ENCODE measurements at places on chromosomes 1 and 21.
A peak's percentile ranks its signal among the peaks of the same experiment; 100 is the strongest.

DNA sequence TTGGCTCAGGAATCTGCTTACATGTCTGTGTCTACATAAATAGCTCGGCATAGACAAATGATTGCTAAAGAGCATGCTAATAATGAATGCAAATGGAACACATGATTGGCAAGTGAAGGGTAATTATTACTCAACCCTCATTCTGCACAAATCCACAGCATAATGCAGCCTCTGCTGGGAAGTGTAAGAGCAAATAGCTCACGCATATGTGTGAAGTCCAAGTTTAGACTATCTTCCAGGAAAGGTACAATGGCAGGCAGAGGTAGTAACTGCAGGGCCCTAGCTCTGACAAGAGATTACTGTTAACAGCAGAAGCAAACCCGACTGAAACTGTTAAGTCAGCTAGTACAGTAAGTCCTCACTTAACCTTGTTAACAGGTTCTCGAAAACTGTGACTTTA, 7.0 kb upstream of the IL6R start:
- DNase-seq: peak; percentile 81

GRCh38 chr1:184930232-184930631, 44.1 kb downstream of the NIBAN1 start:
- DNase-seq: no peak

GRCh38 chr1:59125154-59125553, 171.7 kb upstream of the FGGY start:
- DNase-seq: no peak

- no peak for DNase-seq
These were observed 19.1 kb downstream of the GALNT2 start for GRCh38 chr1:230086151-230086550.

DNA sequence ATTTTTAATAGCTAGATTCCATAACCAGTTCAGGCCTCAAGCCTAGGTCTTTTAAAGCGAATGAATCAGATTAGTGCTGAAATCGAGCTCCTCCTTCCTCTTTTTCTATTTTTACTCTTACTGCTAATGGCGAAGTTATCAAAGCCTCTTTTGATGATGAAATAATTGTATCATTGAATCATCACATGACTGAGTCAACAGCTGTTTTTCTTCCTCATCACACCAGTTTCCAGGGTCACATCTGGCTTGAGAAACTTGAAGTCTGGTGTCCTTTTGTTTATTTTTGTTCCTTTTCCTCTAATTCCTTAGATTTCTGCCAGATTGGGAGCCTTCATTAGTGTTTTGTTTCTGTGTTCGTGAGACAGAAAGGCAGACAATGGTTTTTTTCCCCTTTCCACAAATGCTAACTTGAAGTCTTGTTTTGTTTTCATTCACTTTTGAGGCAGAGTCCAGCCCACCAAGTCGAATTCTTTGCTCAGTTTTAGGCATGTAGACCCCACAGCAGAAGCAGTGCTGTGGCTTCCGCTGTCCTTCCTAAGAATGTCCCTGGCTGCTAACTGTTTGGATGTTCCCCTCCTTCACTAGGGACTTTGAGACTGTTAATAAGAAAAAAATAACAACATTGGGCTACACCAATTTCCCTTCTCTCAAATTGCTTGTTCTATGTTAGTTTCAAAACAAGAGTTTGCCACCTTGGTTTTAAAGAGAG, 51.9 kb upstream of the FMOD start:
- DNase-seq: no peak

GRCh38 chr21:25733859-25734653, 648 bp downstream of the ATP5PF start:
- peak; percentile 41 for DNase-seq

DNA sequence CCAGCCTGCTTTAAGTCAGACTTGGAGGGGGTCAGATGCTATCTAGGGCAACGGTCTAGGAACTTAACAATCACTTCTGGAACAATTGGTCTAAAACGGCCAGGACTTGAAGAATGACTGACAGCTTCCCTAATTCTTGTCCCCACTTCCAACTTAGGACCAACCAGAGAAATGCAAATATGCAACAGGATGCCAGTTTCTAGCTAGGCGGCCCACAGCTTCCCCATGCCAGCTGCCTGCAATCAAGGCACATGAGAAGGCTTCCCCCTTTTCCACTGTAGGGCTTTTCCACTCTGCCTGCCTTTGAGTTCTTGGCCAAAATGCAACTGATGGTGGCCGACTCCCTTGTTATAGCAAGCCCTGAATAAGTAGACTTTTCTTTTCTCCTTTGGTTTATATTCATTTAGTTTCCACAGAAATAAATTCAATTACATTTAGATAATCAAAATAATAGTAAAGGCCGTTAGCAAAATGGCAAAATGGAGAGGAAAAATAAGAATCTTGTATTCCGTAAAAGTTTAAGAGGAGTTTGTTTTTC, 80.9 kb downstream of the BACH1 start:
- DNase-seq: no peak

DNA sequence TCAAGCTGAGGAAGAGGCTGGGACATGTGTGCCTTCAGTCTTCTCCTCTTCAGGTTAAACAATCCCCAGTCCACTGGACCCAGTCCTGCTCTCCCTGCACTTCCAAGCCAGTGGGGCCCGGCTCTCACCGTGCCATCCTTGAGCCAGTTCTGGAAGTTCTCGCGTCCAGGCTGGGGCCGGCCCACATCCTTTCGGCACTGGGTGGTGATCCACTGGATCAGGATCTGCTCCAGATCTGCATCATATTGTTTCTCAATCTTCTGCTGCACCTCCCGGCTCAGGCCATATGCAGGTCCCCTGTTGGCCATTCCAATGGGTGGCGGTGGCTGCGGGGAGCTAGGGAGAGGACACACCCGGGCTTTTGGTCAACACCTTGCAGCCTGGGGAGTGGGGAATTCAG, 5.1 kb downstream of the TAGLN2 start:
- no peak for DNase-seq

DNA sequence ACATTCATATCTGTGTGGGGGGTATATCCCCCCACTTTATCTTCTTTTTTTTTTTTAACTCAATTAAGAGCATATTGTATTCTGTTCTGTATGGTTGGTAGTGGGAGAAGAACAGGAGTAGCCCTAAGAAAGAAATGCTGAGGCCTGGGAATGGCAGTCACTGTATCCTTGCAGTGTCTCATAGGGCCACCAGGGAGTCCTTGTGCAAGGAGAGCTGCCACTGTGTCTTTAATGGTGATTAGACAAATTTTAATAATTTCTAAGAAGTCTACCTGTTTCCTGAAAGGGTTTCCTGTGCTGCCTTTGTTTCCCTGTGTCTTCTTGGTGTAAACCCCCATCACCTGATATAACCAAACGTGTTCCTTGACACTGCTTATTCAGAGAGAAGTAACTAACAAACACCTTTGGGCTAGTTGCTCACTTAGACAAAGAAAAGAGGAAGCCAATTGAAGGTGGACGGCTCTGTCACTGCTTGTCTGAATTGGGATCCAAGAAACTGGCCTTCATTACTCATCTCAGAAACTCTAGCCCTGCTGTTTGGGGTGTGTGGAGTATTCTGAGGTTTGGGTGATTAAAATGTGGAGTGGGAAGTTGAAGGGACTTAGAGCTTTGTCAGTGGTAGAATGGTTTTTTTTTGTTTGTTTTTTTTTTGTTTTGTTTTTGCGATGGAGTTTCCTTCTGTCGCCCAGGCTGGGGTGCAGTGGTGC, 15.2 kb downstream of the GIPC2 start:
- no peak for DNase-seq

DNA sequence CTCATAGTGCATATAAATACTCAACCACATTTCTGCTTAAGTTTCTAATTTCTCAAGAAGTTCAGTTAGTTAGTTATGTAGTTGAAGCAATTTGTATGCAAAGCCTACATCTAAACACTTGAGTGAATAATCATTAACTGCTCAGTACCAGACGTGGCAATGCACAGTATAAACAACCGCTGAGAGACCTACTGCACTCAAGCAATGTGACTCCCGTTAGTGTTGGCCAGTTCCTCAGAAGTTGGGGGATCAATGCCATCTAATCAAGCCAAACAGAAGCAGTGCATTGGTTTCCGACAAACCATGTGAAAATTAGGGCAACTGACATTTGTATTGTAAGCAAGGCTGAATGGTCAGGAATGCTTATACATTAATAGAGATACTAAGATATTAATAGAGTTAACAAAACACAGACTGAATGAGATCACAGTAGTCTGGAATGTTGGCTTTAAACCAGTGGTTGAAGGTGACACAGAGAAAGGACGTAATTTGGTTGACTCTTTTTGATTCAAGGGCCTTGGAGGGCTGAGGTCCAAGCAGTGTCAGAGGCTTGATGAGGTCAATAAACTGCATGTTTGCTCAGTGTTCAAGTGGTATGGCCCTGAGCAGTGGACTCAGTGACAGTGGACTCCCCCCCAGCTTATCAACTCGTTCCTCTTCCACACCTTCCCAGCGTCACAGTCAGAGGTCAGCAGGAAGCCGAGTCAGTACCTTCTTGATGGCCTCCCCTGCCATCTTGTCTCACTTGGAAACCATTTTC, 255.5 kb downstream of the CTH start:
- no peak for DNase-seq

DNA sequence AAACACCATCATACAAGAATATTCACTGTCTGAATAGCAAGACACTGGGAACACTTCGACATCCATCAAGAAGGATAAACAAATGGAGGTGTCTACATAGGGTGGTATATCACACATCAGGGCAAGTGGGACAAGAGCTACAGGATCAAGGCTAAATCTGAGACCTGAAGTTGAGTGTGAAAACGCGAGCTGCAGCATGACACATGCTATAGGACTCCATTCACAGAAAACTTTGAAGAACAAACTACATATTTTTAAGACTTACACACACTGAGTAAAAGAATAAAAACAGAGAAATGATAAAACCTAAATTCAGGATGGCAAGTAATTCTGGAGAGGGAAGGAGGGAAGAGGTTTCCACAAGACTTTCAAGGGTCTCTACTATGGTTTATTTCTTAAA, 2.1 kb downstream of the TTC39A start:
- DNase-seq: no peak

DNA sequence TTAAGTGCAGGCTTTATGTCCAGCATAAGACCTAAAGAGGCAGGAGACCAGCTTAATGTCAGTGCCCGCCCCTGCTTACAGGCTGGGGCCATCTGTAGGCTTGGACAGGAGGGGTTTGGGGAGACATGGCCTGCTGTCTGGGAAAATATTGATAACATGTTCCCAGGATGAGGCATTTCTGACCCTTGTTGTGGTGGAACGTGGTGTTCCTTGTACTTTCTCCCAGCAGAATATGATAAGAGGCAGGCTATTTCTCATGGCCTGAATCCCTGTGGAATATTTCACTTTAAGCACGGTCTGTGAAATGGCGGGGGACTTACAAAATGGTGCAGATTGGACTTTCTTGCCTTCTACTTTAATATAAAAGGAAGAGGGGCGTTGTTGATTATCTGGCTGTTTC, 41.9 kb upstream of the PLA2G5 start:
- no peak for DNase-seq

DNA sequence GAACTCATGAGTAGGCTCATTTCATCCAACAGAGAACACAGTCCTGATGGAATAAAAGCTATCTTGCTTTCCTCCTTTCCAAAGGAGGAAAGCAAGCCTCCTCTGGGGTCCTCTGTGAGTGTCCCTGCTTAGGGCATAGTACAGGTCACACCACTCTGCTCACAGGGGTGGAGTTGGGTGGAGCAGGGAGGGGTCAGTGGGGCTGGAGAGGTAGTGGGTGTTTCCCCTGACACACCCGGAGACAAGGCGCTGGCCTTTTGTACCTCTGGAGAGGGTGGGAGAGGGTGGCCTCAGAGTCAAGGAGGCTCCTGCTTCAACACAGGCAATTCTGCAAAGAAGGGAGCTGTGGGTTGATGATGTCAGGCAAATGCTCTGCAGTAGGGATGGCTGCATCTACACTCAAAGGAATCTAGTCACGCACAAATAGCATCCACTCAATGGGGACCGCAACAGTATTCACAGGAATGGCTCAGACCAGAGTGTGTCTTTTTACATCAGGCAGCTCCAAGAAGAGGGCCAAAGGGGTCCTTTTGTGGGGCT, 58.6 kb upstream of the PLXNA2 start:
- DNase-seq: no peak

DNA sequence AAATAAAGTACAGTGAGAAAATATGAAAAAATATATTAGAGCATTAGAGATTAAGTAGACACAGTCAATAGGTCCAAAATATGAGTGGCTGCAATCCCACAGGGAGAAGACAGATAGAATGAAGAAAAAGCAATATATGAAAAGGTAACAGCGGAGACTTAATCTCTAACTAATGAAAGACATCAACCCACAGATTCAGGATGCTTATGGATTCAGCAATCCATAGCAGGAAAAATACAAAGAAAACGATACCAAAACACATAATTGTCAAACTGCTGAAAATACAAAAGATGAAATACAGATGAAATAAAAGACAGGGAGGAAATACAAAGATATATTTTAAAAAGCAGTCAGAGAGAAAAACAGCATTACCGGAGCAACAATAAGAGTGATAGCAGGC, 56.7 kb upstream of the SLFNL1 start:
- no peak for DNase-seq

GRCh38 chr1:26570287-26570686, 40.7 kb downstream of the RPS6KA1 start:
- no peak for DNase-seq

DNA sequence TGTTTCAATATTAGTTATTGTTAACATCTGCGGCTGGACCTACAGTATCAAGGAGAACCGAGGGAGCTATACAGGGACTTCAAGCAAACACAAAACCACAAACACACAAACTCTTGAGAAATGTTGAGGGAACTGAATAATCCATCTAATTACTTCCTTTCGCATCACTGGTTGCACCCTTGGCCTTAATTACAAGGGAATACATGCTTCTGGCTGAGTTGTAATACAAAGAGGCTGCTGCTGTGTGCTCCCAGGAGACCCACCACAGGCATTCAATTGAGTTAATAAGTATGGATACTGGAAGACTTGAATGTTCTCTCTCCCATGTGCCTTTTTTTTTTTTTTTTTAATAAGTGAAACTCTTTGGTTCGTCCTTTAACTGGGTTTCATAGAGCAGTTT, 16.8 kb upstream of the SMYD2 start:
- DNase-seq: no peak

DNA sequence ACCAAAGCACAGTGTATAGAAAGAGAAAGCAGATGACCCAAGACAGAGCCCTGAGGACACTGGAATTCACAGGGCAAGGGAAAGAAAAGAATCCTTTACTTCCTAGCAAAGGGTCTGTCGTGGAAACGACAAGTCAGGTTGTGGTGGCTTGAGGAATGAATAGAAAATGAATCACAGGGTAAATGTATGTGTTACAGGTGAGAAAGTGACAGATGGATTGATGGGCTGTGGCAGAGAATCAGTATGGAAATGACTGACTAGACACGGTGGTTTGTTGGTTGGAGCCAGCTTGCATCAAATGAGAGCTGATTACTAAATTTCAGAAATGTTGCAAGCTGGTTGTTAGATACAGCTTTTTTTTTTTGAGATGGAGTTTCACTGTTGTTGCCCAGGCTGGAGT, 46.9 kb downstream of the PTP4A2 start:
- no peak for DNase-seq

GRCh38 chr1:108152782-108153222, 47.3 kb downstream of the SLC25A24 start:
- no peak for DNase-seq

DNA sequence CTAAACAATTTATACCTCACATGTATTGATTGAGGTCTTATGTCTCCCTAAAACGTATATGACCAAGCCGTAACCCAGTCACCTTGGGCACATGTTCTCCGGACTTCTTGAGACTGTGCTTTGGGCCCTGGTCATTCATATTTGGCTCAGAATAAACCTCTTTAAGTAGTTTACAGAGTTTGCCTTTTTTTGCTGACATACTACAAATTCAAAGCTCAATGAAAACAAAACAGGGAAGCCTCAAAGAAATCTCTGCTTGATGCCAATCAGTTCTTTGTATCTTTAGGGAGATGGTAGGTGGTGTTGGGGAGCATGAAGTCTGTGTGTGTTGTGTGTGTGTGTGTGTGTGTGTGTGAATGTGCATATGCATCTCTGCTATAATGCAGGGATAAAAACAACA, 247.0 kb downstream of the KCNJ6 start:
- DNase-seq: no peak
